ENCODE measurements at places on chromosomes 6 and 20.

- DNase-seq: no peak
These were observed 51.3 kb downstream of the MDN1 start for GRCh38 chr6:89768324-89768723.

GRCh38 chr6:132780770-132781371 is 17.6 kb downstream of the SLC18B1 start:
- DNase-seq: no peak

DNA sequence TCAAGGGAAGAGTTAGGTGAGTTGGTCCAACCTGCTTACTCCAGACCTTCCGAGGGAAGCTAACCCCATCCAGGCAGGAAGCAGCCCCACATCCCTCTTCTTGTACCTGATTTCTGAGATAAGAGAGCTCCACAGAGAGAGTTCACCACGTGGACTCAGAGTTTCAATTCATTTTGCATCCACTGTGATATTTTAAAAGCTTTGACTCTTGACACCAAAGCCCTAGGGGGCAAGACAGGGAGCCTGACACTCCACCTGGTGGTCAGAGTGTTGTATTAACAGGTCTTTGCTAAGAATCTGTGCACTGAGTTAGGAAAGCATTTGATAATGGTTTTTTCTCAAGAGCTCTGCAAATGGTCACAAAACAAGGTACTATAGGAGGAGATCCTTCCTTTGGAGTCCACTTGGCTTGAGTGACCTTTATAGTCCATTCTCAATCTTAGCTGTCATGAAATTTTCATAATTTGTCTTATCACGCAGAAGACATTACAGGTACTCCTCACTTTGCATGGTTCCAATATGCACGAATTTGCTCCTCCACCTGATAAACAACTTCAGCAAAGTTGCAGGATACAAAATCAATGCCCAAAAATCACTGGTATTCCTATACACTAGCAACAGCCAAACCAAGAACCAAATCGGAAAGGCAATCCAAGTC is 56.2 kb upstream of the RIPOR2 start:
- DNase-seq: no peak

GRCh38 chr6:28586324-28586723 is 60.6 kb downstream of the GPX5 start:
- no peak for DNase-seq

GRCh38 chr6:111487661-111488060 is 4.6 kb upstream of the REV3L start:
- no peak for DNase-seq

DNA sequence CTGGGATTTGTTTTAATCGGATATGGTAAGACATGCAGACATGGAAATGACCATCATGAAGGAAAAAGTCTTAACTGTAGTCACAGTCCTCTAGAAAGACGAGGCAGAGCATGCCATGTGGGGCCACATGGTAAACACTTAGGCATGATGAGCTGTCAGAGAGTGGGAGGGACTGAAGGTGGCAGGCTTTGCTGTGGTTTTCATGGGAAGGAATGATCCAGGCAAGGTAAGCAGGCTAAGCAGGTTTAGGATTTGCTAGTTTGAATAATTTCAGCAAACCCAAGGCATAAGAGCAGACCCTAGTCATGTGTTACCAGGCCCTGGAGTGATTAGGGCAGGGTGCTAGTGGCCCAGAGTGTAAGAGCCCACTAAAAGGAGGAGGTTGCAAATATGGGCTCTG is 47.2 kb upstream of the STMND1 start:
- DNase-seq: no peak

GRCh38 chr20:36786246-36786645 is 12.7 kb upstream of the DSN1 start:
- DNase-seq: no peak

GRCh38 chr6:139982652-139983295 is 608.3 kb upstream of the CITED2 start:
- DNase-seq: no peak

- DNase-seq: no peak
These were observed 37.1 kb downstream of the MAN1A1 start for GRCh38 chr6:119312441-119312840.

- DNase-seq: no peak
These were observed 319.1 kb upstream of the NT5E start for GRCh38 chr6:85130743-85131142.

DNA sequence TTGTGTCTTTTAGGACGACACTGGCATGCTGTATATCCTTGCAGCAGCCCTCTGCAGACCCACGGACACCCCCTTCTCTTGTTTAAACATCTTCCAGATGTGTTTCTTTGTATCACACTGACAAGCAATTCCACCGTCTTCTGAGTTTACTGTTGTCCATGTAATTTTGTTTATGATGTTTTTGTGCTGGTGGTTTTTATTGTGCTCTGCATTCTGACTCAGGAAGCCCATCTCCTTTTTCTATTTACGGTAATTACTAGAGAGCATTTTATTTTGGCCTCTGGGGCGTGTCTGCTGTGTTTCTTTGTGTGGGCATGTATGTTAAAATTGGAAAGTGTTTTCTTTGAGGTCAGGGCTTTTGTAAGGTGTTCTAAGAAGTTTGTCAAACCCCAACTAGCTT is 111.9 kb downstream of the JARID2 start:
- no peak for DNase-seq

GRCh38 chr6:35943390-35943789 is 22.5 kb upstream of the SRPK1 start:
- no peak for DNase-seq

DNA sequence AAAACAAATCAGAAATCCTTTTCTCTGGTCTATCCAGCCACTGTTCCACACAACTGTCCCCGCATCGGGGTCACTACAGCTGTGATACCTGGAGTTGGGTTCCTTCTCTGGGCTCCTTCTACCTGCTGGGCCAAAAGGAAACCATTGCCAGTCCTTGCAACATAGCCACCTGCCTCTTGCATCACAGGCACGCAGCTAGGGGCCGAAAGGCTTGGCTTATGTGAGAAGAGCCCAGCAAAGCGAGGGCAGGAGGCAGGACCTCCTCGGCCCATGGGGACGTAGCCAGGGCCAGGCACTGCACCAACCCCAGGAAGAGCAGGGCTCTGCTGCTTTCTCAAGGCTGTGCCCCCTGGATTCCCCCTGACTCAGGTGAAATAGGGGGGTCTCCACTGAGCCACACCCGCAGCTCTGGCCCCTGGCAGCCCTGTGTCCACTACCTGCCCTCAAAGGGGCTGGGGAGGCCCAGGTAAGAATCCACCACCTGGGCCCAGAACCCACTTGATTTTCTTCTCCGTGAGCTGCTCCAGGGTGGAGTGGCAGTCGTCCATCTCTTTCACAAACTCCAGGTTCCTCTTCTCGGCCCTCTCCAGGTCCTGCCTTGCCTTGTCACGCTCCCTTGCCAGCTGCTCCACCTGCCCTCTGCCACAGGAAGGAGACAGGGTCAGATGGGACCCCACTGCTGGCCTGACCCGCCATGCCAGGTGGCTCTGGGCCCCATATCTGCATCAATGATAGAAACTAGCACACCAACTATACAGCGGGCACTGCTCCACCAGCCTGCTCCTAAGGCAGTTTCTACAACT is 88.9 kb downstream of the GINS1 start:
- no peak for DNase-seq

GRCh38 chr6:36570264-36570663 is 23.0 kb upstream of the STK38 start:
- no peak for DNase-seq

DNA sequence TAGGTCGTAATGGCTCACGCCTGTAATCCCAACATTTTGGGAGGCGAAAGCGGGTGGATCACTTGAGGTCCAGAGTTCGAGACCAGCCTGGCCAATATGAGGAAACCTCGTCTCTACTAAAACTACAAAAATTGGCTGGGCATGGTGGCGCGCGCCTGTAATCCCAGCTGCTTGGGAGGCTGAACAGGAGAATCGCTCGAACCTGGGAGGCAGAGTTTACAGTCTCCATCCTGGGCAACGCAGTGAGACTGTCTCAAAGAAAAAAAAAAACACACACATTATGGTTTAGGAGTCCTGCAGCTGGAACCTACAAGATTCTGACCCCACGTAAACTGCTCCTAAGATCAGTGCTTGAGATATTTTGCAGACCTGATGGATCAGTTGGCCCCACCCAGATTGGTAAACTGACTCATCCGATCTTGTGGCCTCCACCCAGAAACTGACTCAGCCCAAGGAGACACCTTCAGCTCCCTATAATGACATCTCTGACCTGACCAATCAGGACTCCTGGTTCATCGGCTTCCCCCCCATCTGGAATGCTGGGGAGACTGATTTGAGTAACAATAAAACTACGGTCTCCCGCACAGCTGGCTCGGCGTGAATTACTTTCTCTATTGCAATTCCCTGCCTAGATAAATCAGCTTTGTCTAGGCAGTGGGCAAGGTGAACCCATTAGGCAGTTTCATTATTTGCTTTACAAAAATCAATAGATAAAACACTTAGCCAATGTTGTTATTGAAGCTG is 96.2 kb upstream of the BTN3A2 start:
- no peak for DNase-seq

DNA sequence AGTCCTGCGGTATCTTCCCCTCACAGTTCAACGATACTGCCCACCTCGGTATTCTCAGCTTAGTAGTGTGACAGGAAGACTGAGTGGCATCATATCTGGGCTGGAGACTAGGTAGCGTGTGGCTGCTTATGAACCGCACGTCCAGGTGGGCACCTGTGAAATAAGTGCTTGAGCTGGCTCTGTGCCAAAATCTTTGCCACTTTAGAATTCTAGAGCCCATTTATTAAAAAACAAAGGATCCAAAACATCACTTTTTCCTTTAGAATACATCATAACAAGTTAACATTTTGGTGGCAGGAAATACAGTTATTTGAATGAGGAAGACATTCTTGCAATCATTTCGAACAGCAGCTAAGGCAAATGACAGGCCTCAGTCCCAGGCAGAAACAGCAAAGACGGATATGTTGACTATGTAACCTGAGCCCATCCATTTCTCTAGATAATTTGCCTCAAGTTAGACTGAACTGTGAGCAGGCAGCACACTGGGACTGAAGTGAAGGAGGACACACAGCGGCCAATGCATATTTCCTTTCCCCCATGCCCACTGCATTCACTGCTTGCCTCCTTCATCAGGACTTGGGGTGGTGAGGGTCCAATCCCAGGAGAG is 136.6 kb downstream of the GMDS start:
- no peak for DNase-seq

DNA sequence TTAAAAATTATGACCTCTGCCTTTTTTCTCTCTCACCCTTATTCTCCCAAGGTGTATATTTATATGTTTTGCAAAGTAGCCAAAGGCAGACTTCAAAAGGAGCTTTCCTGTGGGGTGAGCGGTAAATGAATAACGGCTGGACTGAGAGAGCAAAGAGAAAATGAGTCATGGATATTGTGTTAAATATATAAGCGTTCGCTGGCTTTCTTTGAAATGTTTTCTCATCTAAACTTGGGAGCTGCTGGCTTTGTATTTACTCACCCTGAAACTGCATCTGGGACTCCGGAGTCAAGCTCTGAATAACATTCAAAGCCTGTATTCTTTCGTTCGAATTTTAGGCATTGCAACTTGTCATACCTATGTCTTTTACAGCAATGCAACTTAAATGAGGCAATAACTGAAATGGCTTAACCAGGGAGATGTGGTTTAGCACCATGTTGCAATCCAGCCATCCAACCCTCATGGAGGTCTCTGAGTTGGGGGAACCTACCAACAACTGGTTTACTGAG is 32.0 kb downstream of the ATXN1 start:
- DNase-seq: no peak

DNA sequence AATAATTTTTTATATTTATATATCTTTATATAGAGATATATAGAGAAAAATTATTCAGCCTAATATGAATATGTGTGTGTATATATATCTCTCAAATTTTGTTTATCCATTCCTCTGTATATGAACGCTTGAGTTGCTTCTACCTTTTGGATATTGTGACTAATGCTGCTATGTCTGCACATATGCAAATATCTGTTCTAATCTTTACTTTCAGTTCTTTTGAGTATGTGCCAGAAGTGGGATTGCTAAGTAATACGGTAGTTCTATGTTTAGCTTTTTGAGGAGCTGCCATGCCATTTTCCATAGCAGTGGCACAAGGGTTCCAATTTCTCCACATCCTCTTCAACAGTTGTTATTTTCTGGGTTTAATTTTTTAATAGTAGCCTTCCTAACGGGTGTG is 72.8 kb upstream of the CEP85L start:
- DNase-seq: no peak

DNA sequence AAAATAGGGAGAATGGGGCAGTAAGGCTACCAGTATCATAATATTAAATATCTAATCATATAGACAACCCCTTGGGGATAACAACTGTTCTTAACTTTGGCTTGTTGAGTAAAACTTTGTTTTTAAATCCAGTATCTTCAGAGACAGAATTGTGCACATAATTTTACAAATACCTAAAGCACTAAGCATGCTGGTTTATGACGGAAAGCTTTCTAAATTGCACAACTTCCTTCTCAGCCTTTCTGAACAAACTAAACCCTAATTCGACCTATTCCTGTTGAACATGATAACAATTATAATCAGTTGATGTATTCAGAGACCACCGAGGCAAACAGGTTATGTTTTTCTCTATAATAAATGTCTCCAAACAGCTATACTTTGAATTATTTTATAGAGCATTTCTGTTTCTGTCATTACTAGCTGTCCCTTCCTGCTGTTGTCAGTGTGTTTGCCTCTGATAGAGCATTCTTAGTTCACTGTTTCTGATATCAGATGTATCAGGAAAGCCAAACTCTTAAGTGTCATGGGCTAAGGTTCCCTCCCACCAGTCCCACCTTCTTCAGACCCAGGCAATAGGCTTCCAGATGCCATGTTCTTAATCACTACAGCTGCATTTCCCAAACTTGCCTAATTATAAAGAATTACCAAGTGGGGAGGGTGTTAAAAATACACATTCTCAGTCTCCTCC is 8.7 kb downstream of the ZHX3 start:
- no peak for DNase-seq

- peak; percentile 34 for DNase-seq
These were observed 916 bp downstream of the TRIM27 start for GRCh38 chr6:28922821-28923317.

DNA sequence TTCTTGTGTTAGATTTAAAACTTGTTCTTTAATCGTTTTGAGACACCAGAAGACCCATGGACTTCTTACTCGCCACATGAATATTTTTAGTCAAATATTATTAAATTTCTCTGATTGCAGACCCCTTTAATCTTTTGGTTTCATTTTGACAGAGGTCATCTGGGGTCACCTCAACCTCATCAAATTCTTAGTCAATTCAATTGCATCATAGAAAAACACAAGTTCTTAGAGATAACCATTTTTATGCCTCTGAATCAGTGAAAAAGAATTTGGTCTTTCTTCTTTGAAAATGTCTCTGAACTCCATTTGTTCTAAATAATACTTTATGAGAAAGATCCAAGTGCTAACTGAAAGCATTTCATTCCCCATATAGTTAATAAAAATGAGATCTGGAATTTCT is 55.2 kb upstream of the CBLN4 start:
- DNase-seq: no peak

All from nucleus accumbens (tissue), 56 donors.